Stimulated activated CD4-positive, alpha-beta T cell treated with anti-CD3 and anti-CD28 coated beads, Interleukin-12 subunit alpha, Interleukin-12 subunit beta, amount 100 ng/mL, for 48 hours (primary cell): ENCODE measurements at places on chromosomes 7 and 10.

- no peak for DNase-seq
Observed at GRCh38 chr10:101624526-101625102, 36.5 kb downstream of the DPCD start.

DNA sequence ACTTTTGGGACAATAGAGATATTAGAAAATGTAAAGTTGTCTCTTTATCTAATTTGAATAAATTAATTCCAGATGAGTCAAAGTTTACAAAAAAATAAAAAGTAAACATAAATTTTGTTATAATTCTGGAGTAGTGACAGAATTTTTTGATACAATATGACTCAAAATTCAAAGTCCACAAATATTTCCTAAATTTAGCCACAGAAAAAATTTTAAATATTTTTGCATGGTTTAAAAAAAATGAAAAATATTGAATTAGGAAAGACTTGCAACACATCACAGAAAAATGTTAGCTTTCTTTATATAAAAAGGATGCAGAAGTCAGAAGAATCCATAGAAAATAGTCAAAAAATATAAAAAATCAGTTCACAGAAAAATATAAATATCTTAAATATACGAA is 117.7 kb downstream of the ARHGAP21 start:
- no peak for DNase-seq

DNA sequence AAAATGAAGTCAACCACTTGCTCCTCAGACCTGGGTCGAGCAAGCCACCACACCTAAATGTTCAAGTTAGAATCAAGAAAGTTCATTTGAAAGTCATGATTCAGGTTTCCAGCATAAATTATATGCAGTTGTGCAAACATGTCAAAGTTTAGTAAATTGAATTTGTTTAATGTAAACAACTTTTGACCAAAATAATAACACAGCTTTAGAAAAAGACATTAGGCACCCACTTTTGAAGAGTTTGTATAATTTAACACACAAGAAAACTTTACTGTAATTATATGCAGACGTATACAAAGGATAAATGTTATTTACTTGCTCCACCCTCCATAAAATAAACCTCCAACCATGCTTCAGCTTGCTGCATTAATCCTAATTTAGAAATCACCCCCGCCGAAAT is 680.0 kb downstream of the LRMDA start:
- no peak for DNase-seq

DNA sequence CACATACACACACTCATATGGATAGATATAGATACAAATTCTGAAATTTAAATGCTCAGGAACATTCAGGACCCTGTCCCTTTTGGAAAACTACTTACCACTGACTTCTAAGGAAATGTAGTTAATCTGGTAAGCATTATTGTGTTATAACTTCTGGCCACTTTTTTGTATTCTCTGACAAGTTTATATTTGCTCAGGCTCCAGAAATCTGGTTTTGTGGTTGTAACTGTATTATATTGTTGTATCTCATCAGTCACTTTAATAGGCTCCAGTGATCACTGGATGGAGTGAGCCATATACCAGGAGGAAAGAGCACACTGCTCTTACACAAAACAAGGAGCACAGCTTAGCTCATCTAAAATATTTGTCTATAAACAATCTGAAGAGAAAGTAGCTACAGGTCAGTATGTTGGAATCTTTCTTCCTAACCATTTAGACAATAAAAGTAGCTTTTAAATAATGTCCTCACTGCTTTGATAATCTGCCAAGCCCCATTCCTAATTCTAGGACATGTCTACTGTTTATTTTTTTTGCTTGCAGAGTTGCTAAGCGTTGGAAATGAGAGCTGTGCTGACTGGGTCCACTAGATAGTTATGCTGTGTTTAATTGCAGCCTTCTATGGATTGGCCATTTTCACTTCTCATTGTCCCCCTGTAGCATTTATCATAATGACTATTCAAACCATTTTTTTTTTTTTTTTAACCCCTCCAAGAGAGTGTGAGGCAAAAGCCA is 43.8 kb downstream of the SMNDC1 start:
- DNase-seq: no peak

GRCh38 chr7:21947056-21947455 is 1.4 kb upstream of the CDCA7L start:
- no peak for DNase-seq

DNA sequence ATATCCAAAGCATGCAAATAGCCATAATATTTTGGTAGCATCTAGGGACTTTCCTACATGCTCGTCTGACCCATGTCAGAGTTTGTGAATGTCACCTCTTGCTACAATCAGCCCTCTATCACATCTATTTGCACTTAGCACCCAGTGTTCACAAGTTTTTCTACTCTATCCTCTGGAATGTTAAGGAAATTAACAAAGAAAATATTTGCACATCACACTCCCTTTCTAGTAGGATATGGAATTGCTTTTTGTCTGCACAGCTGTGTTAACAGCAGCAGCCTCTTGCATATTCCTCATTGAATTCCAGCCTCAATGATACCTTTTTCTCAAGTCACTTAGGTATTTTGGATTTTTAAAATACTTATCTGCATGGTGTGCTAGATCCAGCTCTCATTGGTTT is 403.1 kb upstream of the SEMA3C start:
- no peak for DNase-seq

DNA sequence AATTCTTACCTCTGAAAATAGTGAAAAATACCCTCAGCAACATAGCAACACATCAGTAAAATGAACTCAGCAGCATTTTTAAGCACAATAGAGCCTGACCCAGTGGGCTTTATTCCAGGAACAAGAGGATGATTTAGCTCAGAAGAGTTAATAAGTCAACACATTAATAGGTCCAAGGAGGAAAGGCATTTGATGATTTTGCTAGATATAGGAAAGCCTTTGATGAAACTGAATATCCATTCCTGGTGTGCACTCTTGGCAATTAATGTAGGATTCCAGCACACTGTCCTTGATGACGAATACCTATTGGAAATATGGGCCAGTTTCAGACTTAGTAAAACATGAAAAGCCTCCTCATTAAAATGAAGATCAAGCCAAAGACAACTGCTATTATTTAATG is 42.5 kb downstream of the RASGEF1A start:
- DNase-seq: no peak

- DNase-seq: no peak
Observed at GRCh38 chr7:77217474-77218185, 18.0 kb upstream of the FGL2 start.

- no peak for DNase-seq
Observed at GRCh38 chr10:70233939-70234300, 691 bp upstream of the PPA1 start.

DNA sequence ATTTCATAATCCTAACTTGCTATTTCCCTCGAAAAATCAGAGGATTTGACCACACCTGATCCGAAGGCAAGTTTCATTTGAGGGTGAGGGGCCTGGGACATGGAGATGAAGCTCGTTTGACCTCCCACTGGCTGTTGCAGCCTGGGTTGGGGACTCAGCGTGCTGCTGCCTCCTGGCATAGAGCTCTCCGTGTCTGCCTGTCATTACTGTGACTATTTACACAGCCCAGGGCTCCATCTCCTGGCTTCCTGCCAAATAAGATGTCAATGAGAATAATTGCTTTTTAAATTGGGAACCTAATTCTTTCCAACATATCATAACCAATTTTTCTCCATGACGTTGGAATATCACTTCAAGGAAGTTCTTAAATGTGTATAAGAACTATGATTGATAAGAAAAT is 139.3 kb upstream of the COBL start:
- no peak for DNase-seq

- no peak for DNase-seq
Observed at GRCh38 chr10:69749178-69750010, 52.3 kb upstream of the COL13A1 start.

DNA sequence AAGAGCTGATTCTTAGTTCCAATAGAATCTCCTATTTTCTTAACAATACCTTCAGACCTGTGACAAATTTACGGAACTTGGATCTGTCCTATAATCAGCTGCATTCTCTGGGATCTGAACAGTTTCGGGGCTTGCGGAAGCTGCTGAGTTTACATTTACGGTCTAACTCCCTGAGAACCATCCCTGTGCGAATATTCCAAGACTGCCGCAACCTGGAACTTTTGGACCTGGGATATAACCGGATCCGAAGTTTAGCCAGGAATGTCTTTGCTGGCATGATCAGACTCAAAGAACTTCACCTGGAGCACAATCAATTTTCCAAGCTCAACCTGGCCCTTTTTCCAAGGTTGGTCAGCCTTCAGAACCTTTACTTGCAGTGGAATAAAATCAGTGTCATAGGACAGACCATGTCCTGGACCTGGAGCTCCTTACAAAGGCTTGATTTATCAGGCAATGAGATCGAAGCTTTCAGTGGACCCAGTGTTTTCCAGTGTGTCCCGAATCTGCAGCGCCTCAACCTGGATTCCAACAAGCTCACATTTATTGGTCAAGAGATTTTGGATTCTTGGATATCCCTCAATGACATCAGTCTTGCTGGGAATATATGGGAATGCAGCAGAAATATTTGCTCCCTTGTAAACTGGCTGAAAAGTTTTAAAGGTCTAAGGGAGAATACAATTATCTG is 1.6 kb downstream of the LRRTM3 start:
- no peak for DNase-seq

- no peak for DNase-seq
Observed at GRCh38 chr10:61001731-61002122, 57.7 kb upstream of the RHOBTB1 start.

- no peak for DNase-seq
Observed at GRCh38 chr7:29278337-29279069, 83.9 kb downstream of the CHN2 start.

DNA sequence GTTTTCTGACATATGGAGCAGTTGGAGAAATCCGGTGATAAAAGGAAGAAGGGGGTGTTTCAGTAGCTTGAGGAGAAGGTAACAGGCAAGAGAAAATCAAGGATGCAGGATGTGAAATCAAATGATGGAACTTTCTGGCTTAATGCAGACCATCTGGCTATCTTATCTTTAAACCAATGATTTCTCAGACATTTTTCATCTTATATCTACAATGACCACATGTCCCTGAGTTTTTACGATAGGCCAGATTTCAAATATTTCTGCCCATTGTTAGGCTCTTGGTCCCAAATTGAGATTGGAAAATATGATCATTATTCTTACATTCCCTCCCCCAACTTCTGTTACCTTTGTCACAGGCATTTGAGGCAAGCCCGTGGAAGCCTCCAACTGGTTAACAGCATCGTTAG is 486.8 kb downstream of the SUGCT start:
- no peak for DNase-seq

DNA sequence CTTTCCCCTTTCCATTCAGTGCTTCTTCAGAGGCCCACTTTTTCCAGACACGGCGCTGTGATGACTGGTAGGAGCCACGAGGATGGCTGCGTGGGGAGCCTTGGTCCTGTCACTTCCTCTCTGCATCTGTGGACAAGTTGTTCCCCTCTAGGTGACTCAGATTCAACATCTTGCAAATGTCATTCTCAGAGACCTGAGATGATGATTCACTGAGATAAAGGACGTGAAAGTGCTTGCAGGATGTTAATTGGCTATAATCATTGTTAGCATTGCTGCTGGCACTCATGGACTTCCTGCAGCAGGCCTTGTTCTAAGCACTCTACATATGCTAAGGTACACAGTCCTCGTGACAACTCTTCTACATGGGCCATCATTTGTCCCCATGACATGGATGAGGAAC is 489.8 kb upstream of the ZMIZ1 start:
- peak; percentile 39 for DNase-seq

GRCh38 chr7:2490181-2490651 is 14.0 kb upstream of the GRIFIN start:
- DNase-seq: no peak

DNA sequence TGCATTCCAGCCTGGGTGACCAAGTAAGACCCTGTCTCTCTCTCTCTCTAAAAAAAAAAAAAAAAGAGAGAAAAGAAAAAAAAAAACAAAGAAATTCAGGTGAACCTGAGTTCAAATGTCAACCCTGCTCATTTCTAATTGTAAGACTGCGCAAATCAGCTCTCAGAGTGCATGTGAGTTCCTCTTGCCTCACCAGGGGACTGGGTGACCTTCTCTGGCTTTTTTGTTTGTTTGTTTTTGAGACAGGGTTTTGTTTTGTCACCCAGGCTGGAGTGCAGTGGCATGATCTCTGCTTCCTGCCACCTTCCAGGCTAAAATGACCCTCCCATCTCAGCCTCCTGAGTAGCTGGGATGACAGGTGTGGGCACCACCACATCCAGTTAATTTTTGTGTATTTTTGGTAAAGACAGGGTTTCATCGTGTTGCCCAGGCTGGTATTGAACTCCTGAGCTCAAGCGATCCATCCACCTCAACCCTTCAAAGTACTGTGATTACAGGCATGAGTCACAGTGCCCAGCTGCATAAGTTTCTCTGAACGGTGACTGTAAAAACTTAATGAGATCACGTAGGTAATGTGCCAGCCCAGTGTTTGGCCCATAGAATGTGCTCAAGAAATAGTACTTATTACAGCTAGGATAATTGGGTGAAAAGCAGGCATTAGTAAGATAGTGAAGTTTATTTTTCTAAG is 45.3 kb upstream of the BAMBI start:
- DNase-seq: no peak

DNA sequence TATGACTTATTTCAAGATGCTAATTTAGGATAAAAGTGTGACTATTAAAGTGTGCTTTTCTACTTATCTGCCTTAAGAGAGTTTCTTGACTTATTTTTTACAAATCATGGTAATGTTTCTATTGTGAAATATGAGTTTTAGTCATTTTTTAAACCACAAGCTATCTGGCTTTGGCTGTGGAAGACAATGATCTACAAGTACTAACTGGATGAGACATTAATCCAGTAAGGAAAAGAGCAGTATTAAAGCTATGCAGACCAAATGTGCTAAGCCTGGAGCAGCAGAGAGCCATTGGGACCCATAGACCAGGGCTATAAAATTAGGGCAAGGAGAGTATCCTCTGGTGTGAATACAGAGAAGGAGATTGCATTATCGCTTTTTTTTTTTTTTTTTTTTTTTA is 92.4 kb downstream of the SEMA3A start:
- DNase-seq: no peak

GRCh38 chr7:8185926-8186683 is 75.9 kb downstream of the ICA1 start:
- DNase-seq: no peak

- no peak for DNase-seq
Observed at GRCh38 chr7:2212906-2213305, 19.8 kb downstream of the MAD1L1 start.

- no peak for DNase-seq
Observed at GRCh38 chr10:71581376-71581775, 138.2 kb downstream of the C10orf105 start.

DNA sequence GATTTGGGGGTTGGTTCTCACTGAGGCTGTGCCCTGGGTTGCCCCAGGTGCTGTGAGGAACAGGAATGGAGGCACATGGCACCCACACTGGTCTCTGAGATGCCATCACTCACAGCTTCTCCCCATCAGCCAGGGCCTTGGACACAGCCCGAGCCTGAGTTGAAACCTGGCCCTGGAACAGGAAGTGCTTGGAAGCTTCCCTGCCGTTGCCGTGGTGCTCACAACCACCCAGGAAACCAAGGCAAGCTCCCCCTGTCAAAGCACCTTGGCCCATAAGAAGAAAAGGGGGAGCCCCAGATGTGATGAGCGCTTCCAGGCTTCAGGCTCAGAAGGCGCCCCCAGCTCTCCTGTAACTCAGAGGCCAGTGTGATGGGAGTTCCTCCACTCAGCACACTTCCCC is at the start of gene BTBD16:
Gene BTBD16 (plus strand): TSS at position 221 of the 400 bp plus-strand sequence. CDS start 3,786 bp downstream, outside the sequence.
- DNase-seq: no peak
